ENCODE measurements at places on chromosomes 5 and 9. TPM values are rescaled to one million over a fixed set of nuclear protein-coding genes. Genes with fewer than 3 reads are reported as not detected.

The TXNDC8 gene
- total RNA-seq = not detected

The OR1L4 gene
- not detected for total RNA-seq

The RNF183 gene
- 2.0 TPM for total RNA-seq

The FCN2 gene
- not detected for total RNA-seq

The DOLPP1 gene
- 9.9 TPM for total RNA-seq

The PCSK1 gene
- 1.4 TPM for total RNA-seq

The PCDHB8 gene
- total RNA-seq = 0.62 TPM

The DNAI1 gene
- not detected for total RNA-seq

The NTNG2 gene
- total RNA-seq = 0.34 TPM

The TJP2 gene
- 101 TPM for total RNA-seq

The C8G gene
- not detected for total RNA-seq

The DMRTA1 gene
- 0.08 TPM for total RNA-seq

The TLX3 gene
- total RNA-seq = not detected

The UGT3A2 gene
- 7.8 TPM for total RNA-seq

The PCDHB4 gene
- total RNA-seq = 2.0 TPM

The DOLK gene
- total RNA-seq = 5.2 TPM

The CAMK4 gene
- 0.05 TPM for total RNA-seq

The OLFM1 gene
- total RNA-seq = 9.6 TPM

The BTNL8 gene
- 0.51 TPM for total RNA-seq

The PHF24 gene
- 0.26 TPM for total RNA-seq

The OXCT1 gene
- 71.9 TPM for total RNA-seq

The QRFP gene
- not detected for total RNA-seq

The PCDHA9 gene
- total RNA-seq = 0.19 TPM

The PCDH12 gene
- 0.76 TPM for total RNA-seq

The SLC6A7 gene
- not detected for total RNA-seq

The SELENOP gene
- total RNA-seq = 206 TPM

The SLC34A1 gene
- not detected for total RNA-seq

The SLC45A2 gene
- 7.6 TPM for total RNA-seq

The OMD gene
- 2.5 TPM for total RNA-seq

The PDE6A gene
- 0.17 TPM for total RNA-seq

The ARID3C gene
- total RNA-seq = 2.0 TPM

The FOXD1 gene
- total RNA-seq = 0.51 TPM

The FAXDC2 gene
- total RNA-seq = 28.8 TPM

The CBY3 gene
- not detected for total RNA-seq

The DNM1 gene
- total RNA-seq = 4.3 TPM

The GARIN3 gene
- not detected for total RNA-seq

The NR2F1 gene
- 3.1 TPM for total RNA-seq
